ENCODE measurements at places on chromosomes 12 and 14.

DNA sequence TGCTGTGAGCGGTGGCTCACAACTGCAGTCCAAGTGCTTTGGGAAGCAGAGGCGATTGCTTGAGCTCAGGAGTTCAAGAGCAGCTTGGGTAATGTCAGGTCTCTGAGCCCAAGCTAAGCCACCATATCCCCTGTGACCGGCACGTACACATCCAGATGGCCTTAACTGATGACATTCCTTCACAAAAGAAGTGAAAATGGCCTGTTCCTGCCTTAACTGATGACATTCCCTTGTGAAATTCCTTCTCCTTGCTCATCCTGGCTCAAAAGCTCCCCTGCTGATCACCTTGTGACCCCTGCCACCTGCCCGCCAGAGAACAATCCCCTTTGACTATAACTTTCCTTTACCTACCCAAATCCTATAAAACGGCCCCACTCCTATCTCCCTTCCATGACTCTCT is 48.6 kb downstream of the SLC25A47 start:
- DNase-seq, result no peak

DNA sequence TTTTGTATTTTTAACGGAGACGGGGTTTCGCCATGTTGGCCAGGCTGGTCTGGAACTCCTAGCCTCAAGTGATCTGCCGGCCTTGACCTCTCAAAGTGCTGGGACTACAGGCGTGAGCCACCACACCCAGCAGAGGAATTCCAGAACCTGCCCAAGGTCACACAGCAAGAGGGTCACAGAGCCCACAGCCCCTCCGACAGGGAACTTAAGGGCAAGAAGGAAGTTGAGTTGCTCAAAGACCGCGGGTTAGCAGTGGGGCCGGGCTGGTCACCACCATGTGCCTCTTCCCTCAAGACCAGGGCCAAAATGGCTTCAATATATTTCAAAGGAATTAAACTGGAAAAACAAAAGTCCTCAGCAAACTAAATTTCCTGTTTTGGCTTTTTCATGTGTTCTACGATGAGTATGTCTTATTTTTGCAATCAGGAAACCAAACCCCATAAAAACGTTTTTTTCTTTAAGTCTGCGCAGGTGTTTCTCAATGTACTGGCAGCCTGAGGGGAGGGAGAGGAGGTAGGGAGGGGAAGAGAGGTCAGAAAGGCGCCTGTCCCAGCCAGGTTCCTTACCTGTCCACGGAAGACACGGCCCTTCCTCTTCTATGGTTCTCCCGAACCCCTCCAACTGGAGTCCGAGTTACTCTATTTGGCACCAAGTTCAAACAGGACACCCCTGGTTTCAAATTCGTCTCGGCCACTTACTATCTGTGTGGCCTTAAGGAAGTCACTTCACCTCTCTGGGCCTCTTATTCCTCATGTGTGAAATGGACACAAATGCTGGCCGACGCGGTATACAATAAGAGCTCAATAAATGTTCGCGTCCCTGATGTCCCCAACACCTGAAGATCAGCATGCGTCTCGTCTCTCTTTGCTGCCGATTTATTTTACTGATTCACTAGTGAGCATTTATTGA is 778 bp downstream of the SLC8B1 start:
- DNase-seq, result peak; percentile 21

DNA sequence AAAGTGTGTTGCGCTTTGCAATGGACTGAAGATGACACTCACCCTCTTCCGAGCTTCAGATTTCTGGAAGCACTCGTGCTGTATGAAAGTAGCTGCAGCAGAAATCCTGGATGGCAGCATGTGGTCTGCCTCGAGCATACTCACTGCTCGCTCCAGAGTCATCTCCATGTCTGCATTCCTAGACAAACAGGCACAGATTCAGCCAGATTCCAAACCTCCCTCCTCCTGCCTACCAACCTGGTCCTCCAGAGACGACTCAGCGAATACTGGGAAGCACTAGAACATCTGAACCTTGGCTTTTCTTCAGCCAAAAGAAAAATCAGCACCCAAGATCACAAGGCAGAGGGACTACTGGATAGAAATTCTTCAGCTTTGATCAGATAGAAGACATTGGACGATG is 27.7 kb downstream of the PKP2 start:
- no peak for DNase-seq

GRCh38 chr14:20657216-20658211 is 16.0 kb upstream of the OR6S1 start:
- no peak for DNase-seq

- peak; percentile 12 for DNase-seq
Measured at GRCh38 chr14:22610931-22611330, 12.8 kb downstream of the ABHD4 start.

GRCh38 chr12:73950507-73950906 is 587.1 kb upstream of the ATXN7L3B start:
- no peak for DNase-seq

DNA sequence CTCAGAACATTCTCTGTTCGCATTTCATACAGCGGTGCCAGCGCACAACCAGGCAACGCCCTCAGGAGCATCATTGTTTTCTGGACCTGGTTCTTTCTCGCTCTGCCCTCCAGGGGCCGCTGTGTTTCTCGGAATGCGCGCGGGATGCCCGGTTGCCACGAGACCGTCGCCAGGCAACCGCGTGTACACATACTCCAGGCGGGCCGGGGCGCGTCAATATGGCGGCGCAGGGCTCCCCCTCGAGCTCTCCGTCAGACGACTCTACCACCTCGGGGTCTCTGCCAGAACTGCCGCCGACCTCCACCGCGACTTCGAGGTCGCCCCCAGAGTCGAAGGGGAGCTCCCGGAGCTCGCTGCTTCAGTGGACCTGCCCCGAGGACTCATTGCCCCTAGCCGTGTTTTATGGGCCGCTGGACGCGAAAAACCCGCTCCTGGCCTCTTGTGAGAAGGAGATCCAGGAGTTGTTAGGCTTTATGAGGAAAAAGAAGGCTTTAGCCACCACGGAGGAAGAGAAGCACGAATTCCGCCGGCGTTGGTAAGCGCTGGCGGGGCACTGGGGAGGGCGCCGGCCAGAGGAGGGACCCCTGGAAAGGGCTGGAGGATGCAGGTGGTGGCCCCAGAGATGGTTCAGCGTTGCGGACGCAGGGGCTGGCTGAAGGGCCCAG is at the start of gene CFAP54:
TSS of gene CFAP54 (plus strand) at position 186 of the 665 bp plus-strand sequence. CDS start at position 219, 33 bp downstream.
- DNase-seq, result peak; percentile 100

DNA sequence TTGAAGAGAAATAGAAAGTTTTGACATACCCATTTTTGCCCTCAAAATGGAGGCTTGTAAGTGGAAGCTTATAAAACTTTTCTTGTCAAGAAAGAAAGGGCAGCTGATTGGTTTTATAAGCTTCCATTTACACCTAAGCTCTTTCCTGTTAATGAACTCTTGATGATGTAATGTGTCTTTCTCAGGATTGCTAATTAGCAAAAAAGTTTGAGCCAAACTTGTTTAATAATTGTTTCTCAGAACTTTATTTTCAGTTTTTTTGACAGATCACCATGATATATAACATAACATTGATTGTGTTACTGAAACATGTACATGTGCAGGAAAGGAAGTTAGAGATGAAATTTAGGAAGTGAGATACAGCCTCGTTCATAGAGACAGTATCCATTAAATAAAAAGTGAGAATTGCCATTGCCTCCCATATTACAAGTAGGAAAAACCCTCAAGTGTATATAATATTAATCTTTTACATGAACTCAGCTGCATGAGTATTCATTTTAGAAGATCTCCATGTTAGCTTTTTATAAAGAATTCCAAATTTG is 26.8 kb downstream of the RIC8B start:
- no peak for DNase-seq

GRCh38 chr14:71693381-71693780 is 238.8 kb upstream of the RGS6 start:
- peak; percentile 92 for DNase-seq

GRCh38 chr14:93941293-93941910 is 14.3 kb downstream of the FAM181A start:
- DNase-seq, result no peak

DNA sequence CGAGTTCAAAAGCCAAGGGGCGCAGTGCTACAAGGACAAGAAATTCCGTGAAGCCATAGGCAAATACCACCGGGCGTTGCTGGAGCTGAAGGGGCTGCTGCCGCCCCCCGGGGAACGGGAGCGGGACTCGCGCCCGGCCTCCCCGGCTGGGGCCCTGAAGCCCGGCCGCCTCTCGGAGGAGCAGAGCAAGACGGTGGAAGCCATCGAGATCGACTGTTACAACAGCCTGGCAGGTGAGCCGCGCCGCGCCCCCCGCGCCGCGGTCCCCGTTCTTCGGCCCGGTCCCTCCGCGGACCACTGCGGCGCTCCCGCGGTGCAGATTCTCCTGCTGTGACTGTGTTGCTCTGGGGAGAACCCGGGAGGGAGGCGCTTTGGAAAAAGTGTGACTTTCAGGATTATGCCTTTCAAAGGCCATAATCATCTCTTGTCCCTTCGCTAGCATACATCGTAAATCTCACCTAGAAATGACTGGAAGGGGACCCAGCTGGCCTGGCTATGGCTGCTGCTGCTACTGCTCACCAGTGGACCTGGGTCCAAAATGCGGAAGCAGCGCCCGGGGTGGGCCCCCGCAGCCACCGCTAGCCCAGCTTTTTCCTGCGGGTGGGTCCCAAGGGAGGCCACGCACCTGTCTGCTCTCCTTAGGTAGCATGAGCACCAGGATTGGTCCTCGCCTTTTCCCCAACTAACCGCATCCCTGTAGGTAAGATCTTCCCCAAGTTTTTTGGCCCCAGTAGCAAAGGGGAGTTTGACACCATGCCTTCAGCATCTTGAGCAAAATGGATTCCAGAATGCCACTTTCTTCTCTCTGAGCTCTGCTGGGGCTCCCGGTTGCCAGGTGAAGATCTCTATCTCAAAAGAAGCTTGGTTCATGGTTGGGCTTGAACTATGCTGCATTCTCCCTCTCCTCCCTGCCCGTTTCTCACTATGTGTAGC is 853 bp downstream of the TTC9 start:
- peak; percentile 10 for DNase-seq

GRCh38 chr12:49651855-49652254 is 28.5 kb downstream of the PRPF40B start:
- no peak for DNase-seq

- no peak for DNase-seq
Measured at GRCh38 chr14:102238131-102238530, 66.8 kb downstream of the MOK start.

DNA sequence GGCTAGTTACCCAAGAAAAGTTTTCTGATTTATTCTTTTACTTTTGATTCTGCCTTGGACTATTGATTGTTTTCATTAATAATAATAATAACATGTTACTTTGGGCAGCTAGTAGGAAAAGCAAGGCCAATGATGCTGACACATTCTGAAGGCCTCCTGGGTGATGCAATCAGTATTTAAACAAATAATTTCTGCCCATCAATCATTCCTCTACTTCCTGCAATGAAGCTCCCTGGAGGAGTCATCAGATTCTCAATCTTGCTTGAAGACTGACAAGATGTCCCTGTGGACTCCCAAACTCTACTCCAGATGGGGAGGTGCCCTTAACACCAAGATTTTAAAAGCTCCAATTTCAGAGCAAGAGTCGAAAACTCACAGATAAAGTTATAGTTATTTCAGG is at the start of gene SPX:
TSS of gene SPX (plus strand) at position 244 of the 400 bp plus-strand sequence. CDS start 177 bp downstream, outside the sequence.
- peak; percentile 27 for DNase-seq

GRCh38 chr14:54529811-54530210 is 20.1 kb downstream of the CGRRF1 start:
- DNase-seq, result peak; percentile 73

DNA sequence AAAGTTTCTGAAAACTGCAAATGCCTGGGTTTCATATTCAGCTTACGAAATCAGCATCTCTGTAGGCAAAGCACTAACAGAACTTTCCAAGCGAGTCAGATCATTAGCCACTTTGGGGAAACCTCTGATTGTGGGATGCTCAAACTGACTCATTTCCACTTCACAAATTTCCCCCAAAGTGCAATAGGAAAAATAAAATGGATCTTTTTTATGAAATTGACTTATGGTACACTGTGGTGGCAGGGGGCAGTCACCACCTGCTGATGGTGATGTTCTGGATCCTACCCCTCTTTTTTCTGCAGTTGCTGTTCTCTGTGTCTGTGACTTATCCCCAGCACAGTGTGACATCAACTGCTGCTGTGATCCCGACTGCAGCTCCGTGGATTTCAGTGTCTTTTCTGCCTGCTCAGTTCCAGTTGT is 5.6 kb downstream of the TCTN1 start:
- DNase-seq, result peak; percentile 57

DNA sequence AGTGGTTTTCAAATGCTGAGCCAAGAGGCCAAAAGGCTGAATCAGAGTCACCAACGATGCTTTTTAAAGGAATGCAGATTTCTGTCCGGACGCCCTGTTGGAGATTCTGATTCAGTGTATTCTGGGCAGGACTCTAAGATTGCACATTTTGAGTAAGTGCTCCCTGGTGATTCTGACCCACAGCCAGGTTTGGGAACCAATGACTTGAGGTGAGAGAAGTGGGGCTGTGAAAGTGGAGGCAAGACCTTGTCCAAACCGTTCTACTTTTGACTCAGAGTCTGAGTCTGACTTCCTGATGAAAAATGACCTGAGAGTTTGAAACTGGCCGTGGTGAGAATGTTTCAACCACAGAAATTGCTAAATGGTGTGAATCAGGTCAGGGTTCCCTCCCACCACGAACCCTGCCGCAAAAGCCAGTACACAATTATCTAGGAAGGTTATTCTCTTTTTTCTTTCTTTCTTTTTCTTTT is 90.2 kb downstream of the NTN4 start:
- peak; percentile 98 for DNase-seq

GRCh38 chr12:22765421-22766130 is 140.6 kb downstream of the ETNK1 start:
- DNase-seq, result no peak

- DNase-seq, result peak; percentile 43
Measured at GRCh38 chr14:39988939-39989338, 556.7 kb upstream of the FBXO33 start.

DNA sequence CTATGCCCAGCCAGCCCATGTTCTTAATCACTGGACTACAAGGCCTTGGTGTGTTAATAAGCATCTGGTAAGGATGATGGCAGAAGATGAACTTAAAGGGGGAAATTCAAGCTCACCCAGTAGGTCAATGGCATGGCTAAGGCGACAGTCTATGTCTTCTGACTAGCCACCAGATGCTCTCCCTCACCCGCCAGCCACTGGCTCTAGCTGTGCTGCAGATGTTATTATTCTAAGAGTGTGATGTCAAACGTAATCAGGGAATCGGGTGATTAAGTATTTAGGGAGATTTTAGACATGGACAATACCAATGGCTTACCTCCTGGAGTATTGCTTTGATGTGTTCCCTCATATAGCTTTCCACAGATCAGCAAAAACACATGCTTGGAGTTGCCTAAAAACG is 39.2 kb upstream of the MAX start:
- no peak for DNase-seq

- DNase-seq, result peak; percentile 72
Measured at GRCh38 chr12:26028953-26029735, 70.7 kb downstream of the RASSF8 start.

DNA sequence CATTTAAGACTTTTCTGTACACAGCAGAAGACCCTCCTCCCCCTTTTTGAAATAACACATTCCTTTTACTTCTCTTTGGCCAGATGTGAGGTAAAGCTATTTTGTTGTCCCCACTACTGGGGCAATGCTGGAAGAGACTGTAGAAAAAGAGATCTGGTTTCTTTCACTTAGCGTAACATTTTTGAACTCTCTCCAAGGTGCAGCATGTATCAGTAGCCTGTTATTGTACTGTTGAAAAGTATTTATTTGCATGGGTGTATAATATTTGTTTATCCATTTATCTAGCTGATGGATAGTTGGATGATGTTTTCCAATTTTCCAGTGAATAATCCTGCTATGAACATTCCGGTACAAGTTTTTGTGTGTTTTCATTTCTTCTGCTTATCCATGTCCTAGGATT is 335.2 kb downstream of the SOX5 start:
- no peak for DNase-seq

GRCh38 chr14:74684434-74684833 is 28.4 kb downstream of the AREL1 start:
- DNase-seq, result no peak

- no peak for DNase-seq
Measured at GRCh38 chr14:100603341-100604120, 16.3 kb upstream of the BEGAIN start.
